Neural progenitor cell (in vitro differentiated cells): ENCODE measurements at places on chromosomes 13 and 19.
A peak's percentile ranks its signal among the peaks of the same experiment; 100 is the strongest.

DNA sequence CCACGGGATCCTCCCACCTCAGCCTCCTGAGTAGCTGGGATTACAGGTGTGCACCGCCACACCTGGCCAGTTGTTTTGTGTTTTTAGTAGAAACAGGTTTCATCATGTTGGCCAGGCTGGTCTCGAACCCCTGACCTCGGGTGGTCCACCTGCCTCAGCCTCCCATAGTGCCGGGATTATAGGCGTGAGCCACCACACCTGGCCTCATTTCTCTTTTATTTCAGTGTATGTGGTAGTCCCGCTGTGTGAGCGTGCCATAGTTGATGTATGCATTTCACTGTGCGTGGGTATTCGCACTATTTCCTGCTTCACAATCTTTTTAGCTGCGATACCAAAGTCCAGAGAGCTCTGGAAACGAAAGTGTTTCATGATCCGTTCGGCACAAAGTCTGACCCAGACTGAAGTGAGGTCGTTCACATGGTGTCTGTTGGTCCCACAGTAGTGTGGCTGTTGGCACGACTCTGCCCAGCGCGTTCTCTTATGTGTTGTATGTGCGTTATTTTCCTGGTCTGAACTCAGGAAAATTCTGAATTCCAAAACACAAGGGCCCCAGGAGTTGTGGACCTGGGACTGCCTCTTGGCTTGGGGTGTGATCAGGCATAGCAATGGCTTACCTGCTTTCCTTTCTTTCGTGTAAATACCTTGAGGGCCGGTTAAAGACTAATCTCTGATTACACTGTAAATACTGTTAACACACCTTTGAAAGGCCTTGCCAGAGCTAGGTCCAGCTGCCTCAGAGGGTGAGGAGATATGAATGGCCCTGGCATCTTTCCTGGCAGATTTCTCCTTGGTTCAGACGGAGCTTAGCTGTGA lies 8.6 kb downstream of the EPN1 start:
- H3K36me3 ChIP-seq, result no peaks in the 10 kb centered on the region
- no peak overlapping the region for H3K4me3 ChIP-seq
- no peaks in the 10 kb centered on the region for H3K4me1 ChIP-seq
- H3K27me3 ChIP-seq, result no peaks in the 10 kb centered on the region
- no peak overlapping the region for H3K27ac ChIP-seq

GRCh38 chr13:65508338-65508737 lies 1721.8 kb downstream of the PCDH9 start:
- DNase-seq, result no peak
- H3K27me3 ChIP-seq, result no peaks in the 10 kb centered on the region
- H3K36me3 ChIP-seq, result no peaks in the 10 kb centered on the region
- no peak overlapping the region for H3K4me3 ChIP-seq

GRCh38 chr13:35016362-35017112 lies 74.5 kb downstream of the NBEA start:
- peak overlapping the region; percentile 93 for H3K27ac ChIP-seq
- H3K4me3 ChIP-seq, result peak overlapping the region; percentile 12
- DNase-seq, result peak; percentile 7
- peaks cover 22% of the 10 kb centered on the region for H3K4me1 ChIP-seq
- no peaks in the 10 kb centered on the region for H3K27me3 ChIP-seq

DNA sequence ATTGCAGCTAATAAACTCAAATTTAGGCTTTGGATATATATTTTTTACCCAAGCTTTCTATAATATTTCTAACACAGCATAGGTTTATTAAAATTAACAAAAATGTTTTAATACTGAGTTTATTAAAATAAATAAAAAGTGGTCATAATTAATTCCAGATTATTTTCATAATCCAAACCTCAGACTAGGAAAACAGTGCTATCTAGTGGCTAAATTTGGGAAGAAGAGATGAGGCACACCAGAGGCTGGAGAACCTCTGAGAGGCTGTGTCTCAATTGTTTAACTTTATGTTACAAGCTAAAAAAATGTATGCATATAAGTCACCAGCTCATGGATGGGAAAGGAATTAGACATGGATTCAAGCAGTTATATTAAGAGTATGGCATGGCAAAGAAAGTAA lies 392.5 kb downstream of the DIAPH3 start:
- H3K27me3 ChIP-seq, result no peaks in the 10 kb centered on the region
- DNase-seq, result peak; percentile 20

DNA sequence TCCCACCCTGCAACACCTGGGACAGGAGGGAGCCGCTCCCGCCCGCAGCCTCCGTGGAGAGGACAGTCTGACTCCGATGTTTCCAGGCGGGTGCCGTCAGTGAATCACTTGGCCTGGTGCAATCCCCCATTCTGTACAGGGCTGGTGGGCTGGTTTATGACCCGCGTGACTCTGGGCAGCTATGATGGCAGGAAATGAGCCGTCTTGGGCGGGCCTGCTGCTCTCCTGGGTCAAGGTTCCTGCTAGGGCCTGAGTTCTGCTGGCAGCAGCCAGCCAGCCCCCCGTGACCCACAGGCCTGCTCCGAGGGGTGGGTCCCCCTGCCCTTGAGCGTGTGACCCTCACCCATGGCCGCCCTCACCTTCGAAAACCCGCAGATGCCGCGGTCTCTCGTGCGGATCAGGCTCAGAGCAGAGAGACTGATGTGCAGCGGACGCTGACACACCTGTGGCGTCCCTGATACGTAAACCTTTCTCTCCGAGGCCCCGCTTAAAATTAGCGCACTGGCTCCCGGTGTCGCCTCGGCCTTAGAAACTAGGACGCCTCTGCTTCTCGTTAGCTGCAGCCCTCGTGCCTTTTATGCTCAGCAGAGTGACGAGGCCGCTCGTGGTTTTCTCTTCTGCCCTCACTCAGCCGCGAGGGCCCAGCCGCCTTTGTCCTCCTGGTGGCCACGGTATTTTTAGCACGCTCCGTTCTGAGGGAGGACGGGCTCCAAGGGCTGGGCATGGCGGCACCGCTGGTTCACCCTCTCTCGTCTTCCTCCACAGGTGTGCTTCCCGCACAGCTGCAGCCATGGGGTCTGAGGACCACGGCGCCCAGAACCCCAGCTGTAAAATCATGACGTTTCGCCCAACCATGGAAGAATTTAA lies 63.4 kb downstream of the KDM4B start:
- no peaks in the 10 kb centered on the region for H3K36me3 ChIP-seq
- no peak overlapping the region for H3K4me3 ChIP-seq
- no peak overlapping the region for H3K27ac ChIP-seq
- peak; percentile 29 for DNase-seq
- peaks cover 6% of the 10 kb centered on the region for H3K4me1 ChIP-seq

DNA sequence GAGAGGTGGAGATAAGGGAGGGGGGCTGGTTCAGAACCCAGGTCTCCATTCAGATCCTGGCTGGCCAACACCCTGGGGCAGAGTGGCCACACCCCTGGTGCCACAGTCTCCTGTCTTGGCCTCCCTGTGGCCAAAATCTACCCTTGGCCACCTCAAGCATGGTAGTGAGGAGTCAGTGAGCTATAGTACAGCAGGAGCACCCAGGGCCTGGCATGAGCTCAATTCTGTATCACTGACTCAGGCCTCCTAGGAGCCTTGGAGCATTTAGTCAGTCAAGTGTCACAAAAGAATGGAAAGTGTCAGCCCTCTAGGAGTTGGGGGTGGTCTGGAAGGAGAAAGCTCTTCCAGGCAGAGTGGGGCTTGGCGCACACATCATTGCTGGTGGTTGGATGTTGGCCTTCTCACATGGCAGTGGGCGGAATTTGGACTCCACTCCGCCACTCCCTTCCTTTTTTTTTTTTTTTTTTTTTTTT lies 6.6 kb upstream of the CD79A start:
- H3K27ac ChIP-seq, result no peak overlapping the region
- no peaks in the 10 kb centered on the region for H3K4me1 ChIP-seq
- H3K4me3 ChIP-seq, result no peak overlapping the region
- no peaks in the 10 kb centered on the region for H3K27me3 ChIP-seq
- H3K36me3 ChIP-seq, result no peaks in the 10 kb centered on the region
- DNase-seq, result no peak

DNA sequence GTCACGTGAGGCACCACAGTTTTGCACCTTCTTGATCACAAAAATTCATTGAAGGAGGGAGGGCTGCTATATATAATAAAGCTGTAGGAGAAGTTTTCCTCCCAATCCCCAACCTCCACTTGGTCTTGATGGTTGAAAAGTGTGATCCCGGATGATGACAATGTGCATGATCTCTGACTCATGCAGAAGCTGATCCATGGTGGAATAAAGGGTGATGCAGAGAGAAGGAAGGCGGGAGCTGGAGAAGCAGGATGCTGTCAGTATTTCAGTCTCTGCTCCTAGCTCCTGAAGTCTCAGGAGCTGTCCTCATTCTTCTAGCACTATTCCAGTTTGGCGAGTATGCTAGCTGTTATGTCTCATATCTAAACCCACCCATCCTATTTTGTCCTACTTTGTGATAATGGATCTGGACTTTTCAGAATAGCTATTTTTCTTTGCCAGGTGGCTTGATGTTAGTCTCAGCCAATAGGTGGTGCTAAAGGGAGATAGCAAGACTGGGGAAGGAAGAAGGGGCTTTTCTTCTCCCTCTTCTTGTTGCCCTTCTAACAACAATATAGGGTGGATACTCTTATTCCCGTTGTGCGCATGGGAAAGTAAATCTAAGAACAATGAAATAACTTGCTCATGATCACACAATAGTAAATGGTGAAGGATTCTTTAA lies 65.6 kb upstream of the HTR2A start:
- no peak overlapping the region for H3K4me3 ChIP-seq
- H3K4me1 ChIP-seq, result no peaks in the 10 kb centered on the region
- no peaks in the 10 kb centered on the region for H3K27me3 ChIP-seq
- peak; percentile 50 for DNase-seq

DNA sequence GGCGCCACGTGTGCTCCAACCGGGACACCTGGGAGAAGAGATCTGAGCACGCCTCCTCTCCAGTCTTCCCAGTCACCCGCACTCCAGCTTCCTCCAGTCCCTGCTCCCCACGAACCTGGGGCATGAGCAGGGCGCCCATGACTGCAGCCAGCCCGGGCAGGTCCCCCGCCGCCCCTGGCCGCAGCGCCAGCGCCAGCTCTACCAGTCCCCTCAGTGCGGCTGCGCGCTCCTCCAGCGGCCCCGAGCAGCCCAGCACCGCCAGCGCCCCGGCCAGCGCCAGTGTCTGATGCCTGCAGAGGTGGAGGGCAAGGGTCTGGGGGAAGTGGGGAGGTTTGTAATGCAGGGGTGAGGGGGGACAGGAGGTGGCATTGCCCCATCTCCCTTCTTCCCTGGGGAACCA lies 13.1 kb downstream of the SH2D3A start:
- H3K36me3 ChIP-seq, result no peaks in the 10 kb centered on the region
- no peaks in the 10 kb centered on the region for H3K4me1 ChIP-seq
- H3K4me3 ChIP-seq, result no peak overlapping the region
- DNase-seq, result no peak
- H3K27me3 ChIP-seq, result no peaks in the 10 kb centered on the region

DNA sequence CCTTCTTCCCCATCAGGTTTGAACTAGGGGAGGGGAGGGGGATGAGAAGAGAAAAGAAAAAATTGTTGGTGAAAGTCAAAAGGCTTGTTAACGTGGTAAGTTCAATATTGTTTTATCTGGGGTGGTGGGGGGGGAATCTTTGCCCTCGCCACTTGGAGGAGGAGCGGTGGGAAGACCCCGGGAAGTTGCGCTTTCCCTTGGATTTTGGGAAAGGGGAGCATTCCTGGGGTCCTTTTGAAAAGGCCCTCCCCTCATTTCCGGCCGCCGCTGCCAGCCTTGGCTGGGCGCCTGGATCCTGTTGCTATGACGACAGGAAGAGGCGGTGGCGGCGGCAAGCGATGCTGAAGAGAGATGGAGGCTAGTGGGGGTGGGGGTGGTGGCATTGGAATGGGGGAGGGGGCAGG lies 4.6 kb upstream of the CACNG8 start:
- no peak overlapping the region for H3K27ac ChIP-seq
- peaks cover 74% of the 10 kb centered on the region for H3K27me3 ChIP-seq
- H3K4me1 ChIP-seq, result peaks cover 36% of the 10 kb centered on the region
- DNase-seq, result peak; percentile 86
- H3K36me3 ChIP-seq, result no peaks in the 10 kb centered on the region

DNA sequence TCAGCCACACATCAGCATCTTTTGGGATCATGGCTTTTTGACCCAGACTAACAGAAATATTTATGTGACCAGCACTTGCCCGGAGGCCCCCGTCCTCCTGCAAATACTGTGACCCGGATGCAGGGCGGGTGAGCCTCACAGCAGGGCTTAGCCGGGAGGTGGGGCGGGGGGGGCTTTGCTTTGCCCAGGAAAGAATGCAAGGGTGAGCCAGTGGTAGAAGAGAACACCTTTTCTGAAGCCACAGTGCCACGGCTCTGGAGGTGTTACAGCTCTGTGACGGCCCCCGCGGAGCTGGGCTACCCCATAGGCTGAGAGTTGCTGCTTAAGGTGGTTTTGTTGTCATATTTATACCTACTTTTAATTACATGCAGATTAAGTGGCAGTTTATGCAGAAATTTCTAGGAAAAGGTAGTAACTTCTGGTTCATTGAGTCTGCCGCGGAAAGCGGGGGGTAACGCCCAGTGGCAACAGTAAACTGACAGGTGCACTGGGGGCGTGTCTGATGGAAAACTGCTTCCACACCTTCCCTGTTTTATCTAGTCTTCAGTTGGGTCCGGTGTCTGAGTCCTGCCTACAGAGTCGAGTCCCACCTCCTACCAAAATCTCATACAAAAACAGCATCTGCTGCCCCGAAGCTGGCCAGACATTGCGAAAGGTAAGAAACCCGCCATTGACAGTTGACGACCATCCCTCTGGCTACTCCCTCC lies 187.9 kb downstream of the TEX29 start:
- no peaks in the 10 kb centered on the region for H3K36me3 ChIP-seq
- H3K4me3 ChIP-seq, result no peak overlapping the region
- peaks cover 4% of the 10 kb centered on the region for H3K27me3 ChIP-seq
- no peak for DNase-seq
- H3K4me1 ChIP-seq, result peaks cover 4% of the 10 kb centered on the region

DNA sequence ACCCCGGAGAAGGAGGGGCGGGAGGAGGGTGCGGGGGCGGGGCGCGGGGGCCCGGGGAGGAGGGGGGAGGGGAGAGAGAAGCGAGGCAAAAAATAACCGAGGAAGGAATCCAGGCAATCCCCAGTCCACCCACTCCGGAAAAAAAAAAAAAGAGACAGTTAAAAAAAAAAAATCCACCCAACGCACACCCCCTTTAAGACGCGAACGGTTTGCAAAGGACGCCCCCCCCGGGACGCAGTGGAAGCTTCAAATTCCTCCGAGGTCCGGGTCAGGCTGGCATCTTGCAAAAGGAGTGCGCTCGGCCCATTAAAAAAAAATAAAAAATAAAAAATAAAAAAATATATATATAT lies at the start of gene CACNA1A:
Gene CACNA1A (minus strand): TSS at position 9 of the 350 bp plus-strand sequence. CDS start 255 bp downstream, outside the sequence.
- no peak within 1 kb of the TSS for H3K27ac ChIP-seq
- H3K4me3 ChIP-seq, result peak within 1 kb of the TSS; percentile 98
- no peaks in the 10 kb centered on the region for H3K36me3 ChIP-seq
- peak; percentile 57 for DNase-seq
- H3K27me3 ChIP-seq, result peaks cover 69% of the 10 kb centered on the region

DNA sequence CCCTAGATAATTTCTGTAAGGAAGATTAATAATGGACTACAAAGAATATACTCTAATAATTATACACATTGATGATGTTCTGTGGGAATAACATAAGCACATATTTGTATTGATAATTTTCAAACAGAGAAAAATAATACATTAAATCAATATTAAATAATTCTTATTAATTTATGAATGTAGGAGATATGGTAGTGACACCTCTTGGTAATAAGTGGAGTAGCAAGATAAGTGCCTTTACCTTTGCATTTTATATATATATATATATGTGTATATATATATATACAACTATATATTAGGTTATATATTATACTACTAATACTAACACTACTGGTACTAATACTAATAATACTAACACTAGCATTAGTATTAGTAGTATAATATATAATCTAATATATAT lies 905.8 kb downstream of the SLITRK1 start:
- no peak overlapping the region for H3K4me3 ChIP-seq
- H3K27me3 ChIP-seq, result no peaks in the 10 kb centered on the region
- H3K4me1 ChIP-seq, result no peaks in the 10 kb centered on the region
- no peak for DNase-seq
